ENCODE measurements at places on chromosomes 6 and 20. TPM values are rescaled to one million over a fixed set of nuclear protein-coding genes. Genes with fewer than 3 reads are reported as not detected.

- no peak for DNase-seq
- H3K27ac ChIP-seq = peak overlapping the region; percentile 42
- H3K4me3 ChIP-seq = peak overlapping the region; percentile 35
- no peaks in the 10 kb centered on the region for H3K27me3 ChIP-seq
- peaks cover 6% of the 10 kb centered on the region for H3K36me3 ChIP-seq
Measured at GRCh38 chr20:41232973-41233926, 84.3 kb downstream of the ZHX3 start.

DEFB115 gene
- total RNA-seq = not detected

DNA sequence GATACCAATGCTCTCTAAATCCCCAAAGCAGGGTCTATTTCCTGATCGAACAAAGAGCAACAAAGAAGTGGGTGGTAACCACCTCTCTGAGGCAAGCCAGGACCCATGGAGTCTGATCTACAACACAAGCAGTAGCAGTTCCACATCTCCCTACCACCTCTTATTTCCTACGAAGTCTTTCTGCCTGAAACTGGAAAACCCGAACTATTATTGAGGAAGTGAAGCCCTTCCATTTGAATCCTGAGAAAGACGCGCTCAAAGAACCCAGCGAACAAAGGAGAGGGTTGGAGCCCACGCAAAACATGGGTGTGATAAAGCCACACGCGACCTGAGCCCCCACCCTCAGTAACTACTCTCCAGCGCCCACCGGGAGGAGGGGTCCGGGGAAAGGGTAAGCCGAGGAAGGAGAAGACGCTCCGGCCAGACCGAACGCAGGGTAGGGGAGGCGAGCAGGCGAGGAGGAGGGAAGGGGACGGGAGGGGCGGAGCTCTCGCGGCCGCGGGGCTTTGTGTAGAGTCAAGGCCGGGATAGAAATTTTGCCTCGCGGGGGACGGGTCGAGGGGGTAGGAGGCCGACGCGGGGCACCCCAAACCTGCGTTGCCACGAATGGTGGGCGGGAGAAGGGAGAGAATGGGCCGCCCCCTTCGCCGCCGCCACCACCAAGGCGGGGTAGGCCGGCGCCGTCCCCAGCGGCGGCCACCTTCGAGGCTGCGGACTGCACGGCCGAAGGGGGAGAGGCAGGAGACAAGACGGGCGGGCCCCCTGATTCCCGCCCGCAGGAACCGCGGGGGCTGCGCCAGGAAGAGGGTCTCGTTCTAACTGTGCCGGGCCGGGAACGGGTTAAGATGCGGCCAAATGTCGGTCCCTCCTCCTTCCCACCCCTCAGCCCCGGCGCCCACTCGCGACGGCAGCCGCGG lies 802 bp downstream of the HDAC2 start:
- peak overlapping the region; percentile 94 for H3K27ac ChIP-seq
- peaks cover 35% of the 10 kb centered on the region for H3K36me3 ChIP-seq
- H3K4me1 ChIP-seq = peaks cover 26% of the 10 kb centered on the region
- H3K4me3 ChIP-seq = peak overlapping the region; percentile 83

- H3K4me1 ChIP-seq = peaks cover 62% of the 10 kb centered on the region
- H3K27me3 ChIP-seq = no peaks in the 10 kb centered on the region
- peak; percentile 80 for DNase-seq
- H3K4me3 ChIP-seq = peak overlapping the region; percentile 62
- H3K36me3 ChIP-seq = peaks cover 27% of the 10 kb centered on the region
Measured at GRCh38 chr6:37137201-37138090, 32.5 kb upstream of the PIM1 start.

DNA sequence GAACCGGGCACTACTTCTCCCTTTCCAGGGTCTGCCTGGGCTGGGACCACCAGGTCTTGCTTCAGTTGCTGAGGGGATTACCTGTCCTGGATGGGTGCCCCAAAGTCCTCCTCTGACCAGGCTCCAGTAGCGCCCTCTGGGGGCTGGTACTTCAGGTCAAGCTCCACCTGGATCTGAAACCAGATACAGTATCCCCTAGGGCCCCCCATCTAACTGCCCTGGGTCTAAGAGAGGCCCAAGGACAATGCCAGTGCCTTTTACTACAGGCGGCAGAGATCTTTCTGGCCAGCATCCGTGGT lies 11.2 kb upstream of the SPAG4 start:
- H3K4me3 ChIP-seq = no peak overlapping the region
- DNase-seq = peak; percentile 63
- no peaks in the 10 kb centered on the region for H3K27me3 ChIP-seq
- peaks cover 53% of the 10 kb centered on the region for H3K36me3 ChIP-seq
- peaks cover 44% of the 10 kb centered on the region for H3K4me1 ChIP-seq

DNA sequence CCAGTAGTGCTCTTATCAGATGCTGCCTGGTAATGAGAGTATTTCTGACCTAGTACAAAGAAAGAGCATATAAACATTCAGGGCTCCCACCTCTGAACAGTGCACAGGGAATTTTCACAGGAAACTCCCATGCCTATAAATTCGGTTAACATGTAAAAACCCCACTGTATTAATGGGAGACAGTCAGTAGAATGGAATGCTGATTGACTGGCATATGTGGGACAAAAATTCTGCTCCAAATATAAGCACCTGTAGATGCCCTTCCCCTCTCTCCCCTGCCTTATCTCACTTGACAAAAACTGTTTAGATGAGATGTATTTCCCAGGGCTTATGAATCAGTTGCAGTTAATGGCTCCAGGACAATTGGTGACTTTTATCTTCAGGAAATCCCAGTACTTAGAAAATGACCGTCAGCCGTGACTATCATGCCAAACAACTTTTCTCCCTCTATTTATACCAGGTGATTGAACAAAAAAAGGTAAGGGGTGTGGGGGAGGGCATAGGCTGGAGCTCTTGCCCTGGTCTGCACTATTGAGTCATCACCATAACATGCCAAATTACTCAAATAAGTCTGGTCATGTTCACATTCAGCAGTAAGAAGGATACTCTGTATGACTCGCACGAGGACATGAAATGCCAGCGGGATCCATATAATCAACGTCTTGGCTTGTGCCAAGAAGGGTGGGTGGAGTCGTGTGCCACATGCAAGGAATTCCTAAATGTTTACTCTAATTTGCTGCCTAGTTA lies 176.4 kb upstream of the BMP2 start:
- peaks cover 57% of the 10 kb centered on the region for H3K4me1 ChIP-seq
- no peak overlapping the region for H3K4me3 ChIP-seq
- no peaks in the 10 kb centered on the region for H3K27me3 ChIP-seq
- peaks cover 20% of the 10 kb centered on the region for H3K36me3 ChIP-seq
- H3K27ac ChIP-seq = peak overlapping the region; percentile 82

Measured in Calu3 (cell line).